ENCODE measurements at places on chromosomes 16 and 17. TPM values are rescaled to one million over a fixed set of nuclear protein-coding genes. Genes with fewer than 3 reads are reported as not detected.

Gene CD300H
- not detected for total RNA-seq

Gene MARVELD3
- 12.5 TPM for total RNA-seq

Gene KRTAP4-6
- total RNA-seq: not detected

Gene PRR15L
- 12.2 TPM for total RNA-seq

Gene P2RX5
- total RNA-seq: 3.0 TPM

Gene KCNH4
- 0.99 TPM for total RNA-seq

Gene MAPK7
- 30.6 TPM for total RNA-seq

Gene GAST
- total RNA-seq: not detected

Gene CRHR1
- total RNA-seq: not detected

Gene DYNLRB2
- 4.8 TPM for total RNA-seq

GRCh38 chr16:66902648-66903543, 15.8 kb downstream of the CDH16 start:
- no peak for DNase-seq

DNA sequence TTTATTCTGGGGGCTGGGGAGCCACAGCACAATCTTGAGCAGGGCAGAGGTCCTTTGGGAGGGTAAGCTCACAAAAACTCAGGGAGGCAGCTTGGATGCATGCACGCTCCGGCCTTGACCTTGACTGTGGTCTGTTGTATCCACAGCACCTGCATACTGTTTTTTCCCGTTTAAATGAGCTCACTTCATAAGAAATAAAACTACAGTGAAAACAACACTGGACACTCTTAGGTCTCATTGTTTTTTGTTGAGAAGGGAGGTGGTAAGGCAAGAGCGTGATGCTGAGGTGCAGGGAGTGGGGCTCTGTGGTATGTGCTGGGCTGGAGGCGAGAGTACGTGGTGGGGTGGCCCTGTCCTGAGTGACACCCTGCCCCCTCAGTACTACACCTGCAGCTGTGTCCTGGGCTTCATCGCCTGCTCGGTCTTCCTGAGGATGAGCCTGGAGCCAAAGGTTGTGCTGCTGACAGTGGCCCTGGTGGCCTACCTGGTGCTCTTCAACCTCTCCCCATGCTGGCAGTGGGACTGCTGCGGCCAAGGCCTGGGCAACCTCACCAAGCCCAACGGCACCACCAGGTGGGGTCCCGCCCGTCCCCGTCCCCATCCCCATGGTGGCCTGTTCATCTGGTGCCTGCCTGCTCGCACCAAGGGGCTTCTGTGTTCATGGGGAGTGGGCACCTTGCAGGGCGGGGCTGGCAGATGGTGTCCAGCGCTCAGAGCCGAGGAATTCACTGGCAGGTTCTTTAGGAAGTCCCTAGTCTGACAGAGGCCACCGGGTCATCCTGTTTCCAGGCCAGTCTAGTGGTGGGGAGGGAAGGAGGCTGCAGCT, 44.2 kb downstream of the ADCY7 start:
- DNase-seq: peak; percentile 37

DNA sequence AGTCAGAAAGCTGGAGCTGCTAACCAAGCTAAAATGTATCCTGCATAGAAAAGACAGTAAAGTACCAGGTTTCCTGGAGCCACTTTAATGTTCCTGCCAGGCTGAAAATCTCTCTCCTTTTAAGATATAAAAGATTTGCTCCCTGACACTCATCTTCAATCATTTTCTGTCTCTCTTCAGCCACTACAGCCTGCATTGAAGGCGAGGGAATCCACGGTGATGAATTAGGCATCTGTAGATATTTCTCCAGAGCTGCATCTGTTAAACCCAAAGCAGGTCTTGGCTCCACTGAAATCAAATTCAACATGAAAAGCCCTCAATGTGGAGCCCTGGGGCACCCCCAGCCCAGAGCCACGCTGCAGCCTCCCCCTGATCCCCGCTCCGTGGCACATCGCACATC, 94.7 kb upstream of the CRHR1 start:
- no peak for DNase-seq

- DNase-seq: no peak
Observed at GRCh38 chr17:41666237-41666641, 22.4 kb upstream of the EIF1 start.

- DNase-seq: no peak
Observed at GRCh38 chr17:9306086-9306485, 269.5 kb downstream of the STX8 start.

DNA sequence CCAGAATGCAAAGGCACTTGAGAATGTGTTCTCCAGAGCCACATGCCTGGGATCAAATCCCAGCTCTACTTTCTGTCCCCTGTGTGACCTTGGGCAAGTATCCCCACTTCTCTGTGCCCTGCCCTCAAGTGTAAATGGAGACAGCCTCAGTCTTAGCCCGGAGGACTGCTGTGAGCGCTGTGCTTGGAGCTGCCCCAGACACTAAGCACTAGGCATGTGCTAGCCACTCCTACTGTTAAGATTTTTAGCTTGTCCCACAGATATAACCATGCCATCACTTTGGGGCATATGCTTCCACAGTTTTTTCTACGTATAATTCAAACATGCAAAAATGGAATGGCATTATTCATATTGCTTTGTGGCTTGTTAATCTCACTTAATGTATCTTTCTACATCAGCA, 29.4 kb downstream of the TMEM11 start:
- no peak for DNase-seq

- no peak for DNase-seq
Observed at GRCh38 chr16:16143038-16143763, 80.1 kb downstream of the ABCC6 start.

- DNase-seq: peak; percentile 67
Observed at GRCh38 chr17:41785091-41785858, 1.2 kb downstream of the JUP start.

DNA sequence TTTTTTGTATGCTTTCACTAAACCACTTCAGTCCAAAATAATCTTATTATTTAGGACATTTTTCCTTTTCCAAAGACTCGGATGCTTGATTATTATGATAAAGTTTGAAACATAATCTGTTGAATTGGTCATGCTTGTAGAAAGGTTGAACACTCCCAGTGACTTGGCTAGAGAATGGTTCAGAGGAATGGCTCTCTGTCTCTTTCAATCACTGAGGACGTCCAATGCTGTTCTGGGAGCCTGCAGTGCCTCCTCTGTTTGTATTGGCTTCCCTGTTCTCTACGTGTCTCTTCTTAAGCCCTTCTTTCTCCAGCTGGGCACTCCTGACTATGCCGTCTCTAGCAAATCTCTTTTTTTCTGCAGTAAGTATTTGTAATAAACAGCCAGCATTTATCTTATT, 369.0 kb upstream of the DYNLRB2 start:
- no peak for DNase-seq

GRCh38 chr17:74295625-74296547, 21.9 kb downstream of the DNAI2 start:
- no peak for DNase-seq

DNA sequence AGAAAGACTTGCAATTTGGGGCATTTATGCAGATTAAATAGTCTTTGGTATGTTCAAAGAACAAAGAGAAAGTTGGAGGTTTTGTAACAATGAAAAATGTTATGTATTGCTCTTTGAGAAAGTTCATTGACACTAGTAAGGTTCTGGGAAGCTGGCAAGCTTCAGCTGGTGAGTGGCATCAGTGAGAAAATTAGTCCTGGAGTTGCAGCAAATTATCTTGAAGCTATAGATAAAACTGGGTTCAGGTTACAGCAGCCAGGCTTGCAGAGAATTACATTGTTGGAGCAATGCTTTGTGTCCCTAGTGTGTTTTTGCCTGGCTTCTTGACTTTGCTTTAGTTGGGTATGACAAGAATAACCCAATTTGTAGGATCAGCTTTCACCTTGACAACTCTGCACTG, 221.2 kb downstream of the CDH13 start:
- no peak for DNase-seq

- no peak for DNase-seq
Observed at GRCh38 chr17:6427279-6427781, 7.6 kb downstream of the AIPL1 start.

DNA sequence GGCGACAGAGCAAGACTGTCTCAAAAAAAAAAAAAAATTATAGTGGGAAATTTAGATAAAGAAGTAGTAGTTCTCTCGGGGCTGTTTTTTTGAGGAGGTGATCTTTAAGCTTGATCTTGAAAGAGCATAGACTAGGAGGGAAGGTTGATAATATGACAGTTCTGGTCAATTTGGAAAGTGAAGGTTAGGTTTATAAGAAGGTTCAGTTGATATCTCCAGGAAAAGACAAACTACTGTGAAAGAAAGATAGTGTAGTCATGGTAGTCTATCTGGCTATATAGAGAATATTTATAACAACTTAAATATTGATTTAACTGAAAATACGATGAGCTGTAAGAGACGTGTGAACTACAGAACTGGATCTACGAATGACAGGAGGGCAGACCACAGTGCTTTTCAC, 3.1 kb downstream of the ATF7IP2 start:
- no peak for DNase-seq

- no peak for DNase-seq
Observed at GRCh38 chr17:11719856-11720255, 121.6 kb downstream of the DNAH9 start.

DNA sequence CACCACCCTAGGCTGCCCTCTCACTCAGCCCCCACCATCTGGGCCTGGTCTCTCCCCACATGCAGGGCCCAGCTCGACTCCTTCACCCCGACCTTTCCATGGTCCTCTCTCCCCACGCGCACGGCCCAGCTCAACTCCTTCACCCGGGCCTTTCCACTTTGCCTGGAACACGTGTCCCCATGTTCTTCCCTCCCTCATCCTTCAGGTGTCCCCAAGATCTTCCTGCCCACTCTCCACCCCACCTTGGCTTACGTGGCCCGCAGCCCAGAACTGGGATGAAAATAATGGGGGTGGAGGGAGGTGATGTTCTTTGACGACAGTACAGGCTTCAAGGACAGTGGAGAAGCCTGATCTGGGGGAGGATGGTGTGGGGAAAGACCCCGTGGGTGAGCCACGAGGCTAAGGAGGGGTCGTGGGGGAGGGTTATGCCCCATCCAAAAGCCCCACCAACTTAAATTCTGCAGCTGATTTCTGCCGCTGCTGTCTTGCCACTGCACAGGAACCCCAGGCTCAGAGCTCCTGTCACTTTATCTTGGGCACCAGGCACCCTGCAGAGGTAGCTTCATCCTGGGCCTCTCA, 9.9 kb upstream of the MEAK7 start:
- no peak for DNase-seq

GRCh38 chr16:17459903-17460521, 10.7 kb downstream of the XYLT1 start:
- no peak for DNase-seq

DNA sequence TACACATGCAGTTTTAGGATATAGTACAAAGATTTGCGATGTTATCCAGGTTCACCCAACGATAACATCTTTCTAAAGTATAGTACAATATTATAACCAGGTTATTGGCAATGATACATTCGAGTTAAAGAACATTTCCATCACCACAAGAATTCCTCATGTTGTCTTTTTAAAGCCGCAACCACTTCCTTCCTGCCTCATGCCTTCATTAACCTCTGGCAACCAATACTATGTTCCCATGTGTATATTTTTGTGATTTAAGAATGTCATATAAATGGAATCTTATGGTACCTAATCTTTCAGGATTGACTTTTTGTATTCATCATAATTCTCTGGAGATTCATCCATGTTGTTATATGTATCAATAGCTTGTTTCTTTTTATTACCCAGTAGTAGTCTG, 1183.2 kb downstream of the CDH11 start:
- DNase-seq: no peak

- no peak for DNase-seq
Observed at GRCh38 chr16:47695756-47696155, 234.6 kb downstream of the PHKB start.

DNA sequence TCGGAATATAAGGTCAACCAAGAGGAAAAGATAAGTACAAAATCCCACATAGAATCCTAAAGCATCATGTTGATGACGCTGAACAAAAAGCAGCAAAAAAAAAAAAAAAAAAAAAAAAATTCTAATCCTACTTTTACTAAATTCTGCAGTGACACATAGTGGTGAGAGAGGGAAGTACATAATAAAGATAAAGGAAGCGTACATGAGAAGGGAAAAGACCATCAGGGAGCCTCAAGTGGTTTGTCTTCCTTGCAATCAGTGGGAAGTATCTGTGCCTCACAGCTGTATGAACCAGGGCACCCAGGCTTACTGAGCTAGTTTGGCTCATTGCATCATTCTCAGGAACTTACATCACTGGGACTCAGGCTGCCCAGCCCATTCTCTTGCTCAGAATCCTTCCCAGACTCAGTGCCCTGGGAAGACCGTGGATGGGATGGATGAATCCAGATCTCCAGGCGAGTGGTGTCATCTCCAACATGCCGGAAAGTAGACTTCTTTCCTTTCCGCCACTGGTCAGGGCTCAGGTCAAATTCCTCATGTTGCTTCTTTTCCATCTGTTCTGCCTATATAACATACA, 21.2 kb downstream of the SMG6 start:
- no peak for DNase-seq

DNA sequence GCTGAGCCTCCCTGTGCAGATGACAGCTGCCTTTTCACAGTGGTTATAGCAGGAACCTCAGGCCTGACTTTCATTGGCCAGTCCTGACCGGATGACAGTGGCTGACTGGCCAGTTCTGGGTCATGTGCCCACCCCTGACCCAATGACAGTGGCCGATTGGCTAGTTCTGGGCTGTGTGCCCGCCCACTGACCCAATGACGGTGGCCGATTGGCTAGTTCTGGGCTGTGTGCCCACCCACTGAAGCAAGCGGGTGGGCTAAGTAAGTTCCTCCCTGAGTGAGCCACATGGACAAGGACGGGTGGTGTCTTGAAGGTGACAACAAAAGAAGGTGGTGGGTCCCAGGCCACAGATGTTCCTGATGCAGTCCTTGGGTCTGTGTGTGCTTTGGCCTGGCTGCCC, 9.5 kb downstream of the DEF8 start:
- DNase-seq: no peak

DNA sequence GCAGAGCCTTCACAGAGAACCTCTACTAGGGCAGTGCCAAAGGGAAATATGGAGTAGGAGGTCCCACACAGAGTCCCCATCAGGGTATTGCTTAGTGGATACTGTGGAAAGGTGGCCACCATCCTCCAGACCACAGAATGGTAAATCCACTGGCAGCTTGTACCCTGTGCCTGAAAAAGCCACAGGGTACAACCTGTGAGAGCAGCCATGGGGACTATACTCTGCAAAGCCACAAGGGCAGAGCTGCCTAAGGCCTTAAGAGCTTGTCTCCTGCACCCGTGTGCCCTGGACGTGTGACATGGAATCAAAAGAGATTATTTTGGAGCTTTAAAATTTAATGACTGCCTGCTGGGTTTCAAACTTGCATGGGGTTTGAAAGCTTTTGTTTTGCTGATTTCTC, 118.0 kb upstream of the SEC14L1 start:
- no peak for DNase-seq

DNA sequence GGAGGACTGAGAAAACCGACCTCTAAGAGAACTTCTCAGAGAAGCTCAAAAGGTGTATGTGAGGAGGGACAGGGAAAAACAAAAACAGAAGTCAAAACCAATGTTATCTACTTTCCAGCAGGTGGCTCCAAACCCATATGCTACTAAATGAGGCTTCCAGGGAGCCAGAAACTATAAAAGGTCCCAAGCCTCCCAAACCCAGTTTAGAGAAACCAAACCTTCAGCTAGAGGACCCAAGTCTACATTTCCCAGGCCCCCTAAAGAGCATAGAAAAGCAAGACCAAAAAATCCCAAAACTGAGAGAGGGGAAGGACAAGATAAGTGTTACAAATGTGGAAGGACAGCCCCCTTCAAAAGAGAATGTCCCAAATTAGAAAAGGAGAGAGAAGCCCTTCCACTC, 3.7 kb downstream of the HPR start:
- DNase-seq: no peak
